ENCODE measurements at places on chromosomes 1 and 21.

GRCh38 chr1:31752258-31752657 lies 11.9 kb downstream of the ADGRB2 start:
- DNase-seq: no peak

GRCh38 chr1:1003618-1004419 lies 3.9 kb upstream of the HES4 start:
- DNase-seq: no peak

- no peak for DNase-seq
These were observed 959 bp upstream of the SDC3 start for GRCh38 chr1:30909365-30910068.

DNA sequence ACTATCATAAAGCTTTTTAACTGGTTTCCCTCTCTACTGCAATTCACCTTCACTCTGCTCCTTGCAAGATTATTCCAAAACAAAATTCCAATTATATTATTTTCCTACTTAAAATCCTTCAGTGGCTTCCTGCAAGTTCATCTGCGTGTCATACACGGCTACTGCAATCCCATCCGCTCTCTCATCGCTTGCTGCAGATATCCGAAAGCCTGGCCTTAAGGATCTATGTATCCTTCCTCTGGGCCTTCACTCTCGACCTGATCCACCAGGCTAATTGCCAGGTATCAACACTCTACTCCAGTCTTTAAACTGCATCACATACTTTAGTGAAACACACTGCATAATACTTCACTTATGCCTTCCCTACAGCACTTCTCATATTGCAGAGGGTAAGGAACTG lies 44.0 kb downstream of the VAV3 start:
- DNase-seq: no peak

DNA sequence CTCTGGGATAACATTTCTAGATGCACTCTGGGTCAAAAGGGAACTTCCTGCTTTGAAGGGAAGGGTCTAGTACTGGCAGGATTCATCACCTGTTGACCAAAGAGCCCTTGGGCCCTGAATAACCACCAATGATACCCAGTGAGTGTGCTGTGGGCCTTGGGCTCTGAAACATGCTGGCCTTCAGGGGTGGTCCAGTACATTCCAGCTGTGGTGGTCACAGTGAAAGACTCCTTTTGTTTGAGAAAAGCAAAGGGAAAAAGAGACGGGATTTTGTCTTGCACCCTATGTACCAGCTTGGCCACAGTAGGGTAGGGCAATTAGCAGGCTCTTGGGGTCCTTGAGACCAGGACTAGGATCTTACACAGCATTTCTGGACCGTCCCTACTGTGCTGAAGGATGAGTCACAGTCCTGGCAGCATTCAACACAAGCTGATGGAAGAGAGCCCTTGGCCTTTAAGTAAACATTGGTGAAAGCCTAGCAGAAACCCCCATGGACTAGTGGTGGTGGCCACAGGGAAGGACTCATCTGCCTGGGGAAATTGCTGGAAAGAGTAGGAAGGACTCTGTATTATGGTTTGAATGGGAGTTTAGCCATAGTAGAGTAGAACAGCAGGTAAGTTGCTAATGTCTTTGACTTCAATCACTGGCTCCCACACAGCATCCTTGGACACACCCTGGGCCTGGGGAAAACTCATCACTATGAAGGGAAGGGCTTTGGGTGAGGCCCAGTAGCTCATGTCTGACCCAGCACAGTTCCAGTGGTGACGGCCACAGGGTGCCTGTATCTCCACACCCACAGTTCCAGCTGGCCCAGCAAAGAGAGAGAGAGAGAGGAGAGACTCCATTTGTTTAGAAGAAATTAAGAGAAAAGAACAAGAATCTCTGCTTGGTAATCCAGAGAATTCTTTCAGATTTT lies 87.5 kb downstream of the COL24A1 start:
- no peak for DNase-seq

GRCh38 chr1:111603979-111604378 lies 15.6 kb upstream of the RAP1A start:
- no peak for DNase-seq

GRCh38 chr1:109891930-109892329 lies 18.7 kb upstream of the CSF1 start:
- DNase-seq: no peak

DNA sequence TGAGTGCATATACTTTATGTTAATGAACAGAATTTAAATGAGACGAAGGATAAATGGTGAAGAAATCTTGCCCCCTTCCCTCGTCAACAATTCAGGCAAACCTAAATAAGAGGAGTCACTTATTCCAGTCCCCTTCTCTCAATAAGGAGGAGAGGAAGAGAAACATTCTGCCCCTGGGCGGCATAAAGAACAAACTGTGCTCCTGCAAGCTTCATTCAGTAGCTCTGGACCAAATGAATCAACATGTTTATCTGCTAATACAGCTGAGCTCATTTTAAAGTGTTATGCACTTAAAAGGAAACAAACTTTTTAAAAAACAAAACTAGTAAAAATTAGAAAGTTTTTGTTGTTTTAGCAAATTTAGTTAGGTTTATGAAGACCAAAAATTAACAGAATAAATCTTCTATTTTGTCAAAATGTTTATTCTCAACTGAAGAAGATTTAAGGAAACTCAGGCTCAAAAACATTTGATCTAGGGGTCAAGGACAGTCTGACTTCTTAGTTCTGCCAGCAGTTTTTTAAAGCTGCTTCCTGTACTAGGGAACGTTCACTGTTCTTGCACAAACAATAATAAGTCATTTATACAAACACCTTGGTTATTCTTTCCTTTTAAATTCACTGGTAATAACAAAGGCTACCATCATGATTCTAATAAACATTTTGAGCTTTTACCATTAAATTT lies 58.3 kb downstream of the AKT3 start:
- no peak for DNase-seq

DNA sequence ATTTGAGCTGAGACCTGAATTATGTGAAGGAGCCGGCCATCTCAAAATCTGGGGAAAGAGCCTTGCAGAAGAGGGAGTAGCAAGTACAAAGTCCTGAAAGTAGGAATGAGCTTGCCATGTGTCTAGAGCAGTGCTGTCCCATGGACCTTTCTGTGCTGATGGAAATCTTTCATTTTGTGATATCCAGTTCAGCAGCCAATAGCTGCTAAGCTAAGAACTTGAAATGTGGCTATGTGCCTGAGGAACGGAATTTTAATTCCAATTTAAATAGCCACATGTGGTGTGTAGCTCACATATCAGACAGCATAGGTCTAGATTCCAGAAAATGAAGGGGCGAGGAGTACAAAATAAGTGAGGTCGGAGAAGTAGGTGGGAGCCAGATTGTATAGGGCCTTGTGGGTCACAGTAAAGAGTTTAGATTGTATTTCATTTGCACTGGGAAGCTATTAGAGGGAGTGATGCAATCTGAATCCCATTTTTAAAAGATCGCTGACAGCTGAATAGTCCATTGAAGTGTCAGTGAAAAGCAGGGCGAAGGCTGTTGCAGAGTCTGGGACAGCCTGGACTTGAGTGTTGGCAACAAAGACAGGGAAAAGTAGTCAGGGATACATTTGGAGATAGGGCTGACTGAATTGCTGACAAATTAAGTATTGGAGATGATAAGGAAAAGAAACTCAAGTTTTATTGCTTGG lies 80.3 kb downstream of the TMEM200B start:
- no peak for DNase-seq

DNA sequence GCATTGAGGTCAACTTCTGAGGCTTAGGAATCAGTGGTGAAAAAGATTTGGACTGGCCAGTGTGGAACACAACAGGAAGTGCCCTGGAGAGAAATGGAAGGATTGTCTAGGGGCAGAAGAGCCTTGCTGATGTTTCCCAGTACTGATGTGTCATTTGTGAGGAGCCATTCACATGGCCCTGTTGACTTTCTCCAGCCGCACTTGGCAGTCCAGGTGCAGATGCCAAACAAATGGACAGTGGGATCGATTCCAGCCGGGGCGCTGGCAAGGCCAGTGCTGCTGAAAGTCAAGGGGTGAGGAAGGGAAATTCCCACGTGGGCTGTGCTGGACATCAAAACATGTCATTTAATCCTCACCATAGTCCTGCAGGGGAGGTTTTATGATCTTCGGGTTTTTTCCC lies 4.9 kb upstream of the TRIM63 start:
- no peak for DNase-seq
